ENCODE measurements at places on chromosomes 2 and 18. TPM values are rescaled to one million over a fixed set of nuclear protein-coding genes. Genes with fewer than 3 reads are reported as not detected.

GRCh38 chr2:40654346-40654745, 202.5 kb upstream of the SLC8A1 start:
- no peak for DNase-seq

DNA sequence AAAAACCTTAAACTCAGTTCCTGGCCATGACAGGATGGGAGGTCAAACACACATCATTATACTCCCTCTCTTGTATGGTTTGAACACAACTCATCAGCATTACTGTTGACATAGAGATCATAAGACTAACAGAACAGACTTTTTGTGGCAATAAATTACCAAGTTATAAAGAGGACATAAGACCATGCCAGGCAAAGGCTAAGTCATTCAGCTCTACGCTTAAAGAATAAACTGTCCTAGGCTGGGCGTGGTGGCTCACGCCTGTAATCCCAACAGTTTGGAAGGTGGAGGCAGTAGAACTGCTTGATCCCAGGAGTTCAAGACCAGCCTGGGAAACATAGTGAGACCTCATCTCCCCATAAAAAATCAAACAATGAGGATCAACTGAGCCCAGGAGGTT, 16.4 kb downstream of the NLRC4 start:
- DNase-seq = no peak

DNA sequence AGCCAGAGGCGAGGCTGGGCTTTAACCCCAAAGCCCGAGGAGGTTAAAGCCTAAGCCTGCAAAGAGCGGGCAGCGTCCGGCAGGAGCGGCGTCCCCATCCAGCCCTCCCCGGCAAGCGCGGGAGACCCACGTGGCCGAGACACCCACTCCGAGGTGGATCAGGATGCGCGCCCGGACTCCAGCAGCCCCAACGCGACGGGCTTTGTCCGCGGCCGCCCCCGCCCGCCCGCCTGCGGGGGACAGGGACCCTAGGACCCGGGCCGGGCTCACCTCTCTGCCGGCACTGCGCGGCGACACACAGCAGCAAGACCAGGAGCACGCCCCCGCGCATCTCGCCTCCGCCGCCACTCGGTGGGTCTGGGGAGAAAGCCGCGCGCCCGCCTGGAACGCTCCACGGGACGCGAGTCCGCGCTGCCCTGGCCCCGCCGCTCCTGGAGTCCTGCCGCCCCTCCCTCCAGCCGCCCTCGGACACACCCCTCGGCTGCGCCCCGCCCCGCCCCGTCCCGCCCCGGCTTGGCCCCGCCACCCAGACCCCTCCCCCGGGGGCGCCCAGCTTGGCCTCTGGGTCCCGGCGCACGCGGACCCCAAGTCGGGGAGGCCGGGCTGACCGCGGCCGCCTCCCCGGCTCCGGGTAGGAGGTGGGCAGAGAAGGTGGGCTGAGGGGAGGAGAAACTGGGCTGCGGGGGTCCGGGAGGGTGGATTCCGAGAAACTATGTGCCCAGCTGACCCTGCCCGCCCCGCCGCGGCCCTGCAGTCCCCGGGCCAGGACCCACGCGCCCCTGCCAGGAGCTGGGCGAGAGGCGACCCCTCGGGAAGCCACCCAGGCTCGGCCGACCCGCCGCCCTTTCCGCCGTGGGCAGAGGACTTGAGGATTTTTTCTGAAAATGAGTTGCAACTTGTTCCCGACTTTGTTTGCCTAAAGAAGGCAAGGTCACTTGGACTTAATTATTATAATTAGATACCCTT, at the start of gene LAMA1:
Gene LAMA1, minus strand, starts transcription at position 408 of the 966 bp plus-strand sequence. Its CDS starts 77 bp downstream, at position 331.
- DNase-seq = peak; percentile 34

GRCh38 chr2:30655211-30655610, 152.0 kb downstream of the CAPN13 start:
- no peak for DNase-seq

- DNase-seq = no peak
These were observed 2.0 kb upstream of the PRKCE start for GRCh38 chr2:45649462-45649857.

IL1A gene
- not detected for total RNA-seq

RNF138 gene
- 17.2 TPM for total RNA-seq

- DNase-seq = no peak
These were observed 35.4 kb downstream of the TMX3 start for GRCh38 chr18:68679528-68679927.

DNA sequence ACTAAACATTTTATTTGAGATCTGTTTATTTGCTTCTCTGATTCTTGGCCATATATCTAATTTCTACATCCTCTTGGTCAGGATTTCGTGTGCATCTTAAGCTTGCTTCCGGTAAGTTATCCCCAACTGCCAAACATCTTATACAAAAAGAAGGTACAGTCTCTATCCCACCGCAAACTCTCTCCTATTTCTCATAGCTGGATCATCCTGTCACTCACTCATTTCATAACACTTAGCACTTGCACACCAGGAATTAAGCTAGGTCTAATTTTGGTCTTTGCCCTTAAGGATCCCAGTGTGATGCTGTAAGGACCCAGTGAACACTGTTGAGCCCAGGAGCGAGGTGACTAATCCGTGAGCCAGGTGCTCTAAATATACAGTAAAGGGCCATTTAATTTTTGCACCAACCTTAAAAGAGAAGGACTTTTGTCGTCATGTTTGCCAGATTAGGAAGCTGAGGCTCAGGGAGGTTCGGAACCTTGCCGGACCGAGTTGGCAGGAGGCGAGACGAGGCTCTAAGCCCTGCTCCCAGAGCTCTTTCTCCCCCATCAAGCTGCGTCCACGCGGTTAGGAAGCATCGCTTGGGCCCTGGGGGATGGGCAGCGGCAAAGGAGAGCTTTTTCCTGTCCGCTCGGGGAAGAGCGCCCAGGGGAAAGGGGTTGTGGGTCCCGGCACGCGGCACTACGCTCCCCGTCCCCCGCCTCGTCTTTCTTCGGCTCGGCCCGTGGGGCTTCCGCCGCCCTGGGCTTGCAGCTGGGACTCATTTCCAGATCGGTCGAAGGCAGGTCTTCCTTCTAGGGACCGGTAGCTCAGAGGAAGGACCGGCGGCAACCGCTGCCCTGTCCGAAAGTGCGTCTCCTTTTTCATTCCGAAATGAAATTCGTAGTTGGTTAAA, 4.1 kb upstream of the ITPRIPL1 start:
- peak; percentile 53 for DNase-seq

DNA sequence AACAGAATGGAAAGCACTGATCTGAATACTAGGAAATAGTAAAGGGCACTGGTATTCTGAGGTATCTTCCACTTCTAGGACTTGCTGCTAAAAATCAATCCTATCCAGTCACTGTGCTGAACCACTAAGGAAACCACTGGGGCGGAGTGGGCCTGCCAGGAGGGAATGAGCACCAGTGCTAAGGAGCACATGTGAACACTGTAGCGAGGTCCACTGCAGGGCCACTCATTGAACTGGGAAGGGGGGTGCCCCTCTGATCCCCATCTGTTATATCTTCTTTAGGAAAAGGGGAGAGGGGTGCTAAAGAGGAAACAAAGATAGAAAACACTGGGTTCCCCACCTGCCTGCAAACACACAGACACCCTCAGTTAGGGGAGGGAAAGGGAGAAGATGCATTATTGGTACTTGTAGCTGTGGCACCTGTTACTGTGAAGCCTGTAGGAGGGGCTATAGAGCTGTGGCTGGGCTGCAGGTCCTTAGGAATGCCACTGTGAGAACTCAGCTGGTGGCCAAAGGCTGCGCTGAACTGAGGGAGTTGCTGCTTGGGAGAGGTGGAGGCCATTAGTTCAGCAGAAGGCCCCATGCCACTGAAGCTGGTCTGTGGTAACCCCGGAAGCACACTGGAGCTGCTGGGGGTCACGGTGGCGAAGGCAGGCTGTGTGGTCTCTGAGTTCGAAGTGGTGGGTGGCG, 81.8 kb downstream of the INO80D start:
- no peak for DNase-seq

CRYGC gene
- total RNA-seq = not detected

DNA sequence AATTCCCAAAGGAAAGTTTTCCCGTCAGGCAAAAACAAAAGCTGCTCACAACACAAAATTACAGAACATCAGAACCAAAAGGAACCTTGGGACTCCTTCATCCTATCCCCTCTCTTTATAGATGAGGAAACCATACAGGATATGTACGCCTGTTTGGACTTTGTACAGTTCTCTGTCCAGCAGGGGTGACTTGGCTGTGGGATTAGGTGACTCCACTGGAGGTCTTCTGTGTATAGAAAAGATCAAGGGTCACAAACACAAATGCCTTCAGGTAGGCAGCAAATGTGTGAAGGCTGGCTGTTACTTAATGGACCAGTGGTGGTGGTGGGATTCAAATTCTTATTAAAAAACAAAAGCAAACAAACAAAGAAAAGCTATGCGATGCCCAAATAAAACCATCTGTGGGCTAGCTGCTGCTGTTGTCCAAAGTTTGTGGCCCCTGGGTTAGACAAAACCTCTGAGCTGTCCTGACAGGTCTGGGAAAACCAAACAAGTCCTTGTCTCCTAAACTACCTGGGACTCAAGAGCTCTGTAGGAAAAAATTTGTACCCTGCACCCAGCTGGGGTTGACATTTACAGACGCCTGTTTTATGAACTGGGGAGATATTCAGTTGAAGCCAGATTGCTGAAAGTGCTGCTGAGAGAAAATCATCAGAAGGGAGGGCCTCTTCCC, 1.3 kb upstream of the CEP68 start:
- DNase-seq = no peak

Data from left cardiac atrium (tissue), 4 donors.